MM.1S (cell line): ENCODE measurements at places on chromosomes 4 and X.

GRCh38 chrX:3442691-3443090 lies 96.2 kb upstream of the MXRA5 start:
- no peak for DNase-seq

DNA sequence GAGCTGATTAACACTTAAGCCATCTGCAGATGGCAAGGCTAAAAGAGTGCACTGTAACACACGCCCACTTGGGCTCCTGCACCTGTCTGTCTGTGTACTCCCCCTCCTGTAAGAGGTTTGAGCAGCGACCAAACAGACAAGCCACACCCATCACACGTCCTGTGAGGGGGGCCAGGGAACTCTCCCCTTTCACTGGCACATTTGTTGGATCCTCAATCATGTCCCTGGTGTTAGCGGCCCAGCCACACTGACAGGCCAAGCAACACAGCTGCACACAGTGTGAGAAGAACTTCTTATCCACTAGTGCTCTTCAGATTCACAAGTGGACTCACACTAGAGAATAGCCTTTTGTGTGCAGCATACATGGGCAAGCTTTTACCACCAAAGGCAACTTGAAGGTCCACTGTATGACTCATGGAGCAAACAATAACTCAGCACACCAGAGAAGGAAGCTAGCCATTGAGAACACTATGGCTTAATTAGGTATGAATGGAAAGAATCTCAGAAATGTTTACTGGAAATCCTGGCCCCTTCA lies 29.1 kb upstream of the UTP14A start:
- no peak for DNase-seq

- no peak for DNase-seq
These were observed 345.6 kb downstream of the RPA4 start for GRCh38 chrX:97229318-97229717.

GRCh38 chr4:125262079-125262478 lies 52.7 kb upstream of the FAT4 start:
- DNase-seq = no peak
